IPS DF 19.7 (cell line): ENCODE measurements at places on chromosomes 1 and 21.

- no peak for DNase-seq
These were observed 104.3 kb downstream of the GPATCH2 start for GRCh38 chr1:217526636-217527035.

- DNase-seq, result no peak
These were observed 66.8 kb upstream of the SLC44A3 start for GRCh38 chr1:94753171-94753972.

GRCh38 chr1:228139931-228140723 lies at the start of gene GUK1:
Gene GUK1, plus strand, starts transcription at chr1:228140279. Its CDS starts 24 bp downstream, at chr1:228140303.
- peak; percentile 92 for DNase-seq

GRCh38 chr1:218397752-218398339 lies 52.7 kb downstream of the TGFB2 start:
- no peak for DNase-seq

DNA sequence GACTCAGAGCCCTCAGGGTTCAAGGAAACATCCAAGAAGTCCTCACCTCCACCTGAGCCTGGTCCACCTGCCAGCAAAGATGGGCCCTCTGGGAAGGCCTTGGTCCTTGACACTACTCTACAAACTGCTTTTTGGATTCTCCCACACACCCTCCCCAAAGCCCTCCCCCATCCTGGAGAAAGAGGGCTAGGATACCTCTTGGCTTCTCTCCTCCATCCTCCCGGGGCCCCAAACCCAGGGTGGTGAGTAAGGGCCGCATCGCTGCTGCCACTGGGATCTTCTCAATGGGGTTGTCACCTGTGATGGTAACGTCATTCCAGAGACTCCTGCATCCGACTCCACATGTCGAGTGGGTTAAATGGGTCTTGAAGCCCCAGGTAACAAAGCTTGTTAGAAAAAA lies 26.6 kb downstream of the MATN1 start:
- no peak for DNase-seq

- DNase-seq, result no peak
These were observed at the start of gene TAS1R1 for GRCh38 chr1:6554907-6555778. Gene TAS1R1, plus strand, starts transcription at chr1:6555307. Its CDS starts 67 bp downstream, at chr1:6555374.

DNA sequence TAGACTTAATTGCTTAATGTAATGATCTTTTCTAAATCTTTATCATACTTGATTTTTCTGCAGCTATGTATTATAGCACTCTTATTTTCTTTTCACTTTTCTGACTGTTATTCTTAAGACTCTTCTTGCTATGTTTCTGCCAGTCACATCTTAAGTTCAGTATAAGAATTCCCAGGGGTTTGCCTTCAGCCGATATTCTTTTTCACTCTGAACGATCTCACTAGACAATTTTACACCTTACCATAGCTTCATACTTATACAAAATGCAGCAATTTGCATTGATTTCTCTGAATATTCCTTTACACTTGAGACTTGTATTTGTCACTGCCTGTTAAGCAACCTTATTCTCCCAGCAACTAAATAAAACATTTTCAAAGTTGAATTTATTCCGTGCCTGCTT lies 242.5 kb upstream of the OLFM3 start:
- DNase-seq, result no peak

- no peak for DNase-seq
These were observed 215.4 kb downstream of the OMA1 start for GRCh38 chr1:58331156-58331555.

- no peak for DNase-seq
These were observed 249.2 kb upstream of the TPTE start for GRCh38 chr21:10272216-10272615.

- DNase-seq, result no peak
These were observed 52.2 kb downstream of the PUM1 start for GRCh38 chr1:31013187-31013864.

DNA sequence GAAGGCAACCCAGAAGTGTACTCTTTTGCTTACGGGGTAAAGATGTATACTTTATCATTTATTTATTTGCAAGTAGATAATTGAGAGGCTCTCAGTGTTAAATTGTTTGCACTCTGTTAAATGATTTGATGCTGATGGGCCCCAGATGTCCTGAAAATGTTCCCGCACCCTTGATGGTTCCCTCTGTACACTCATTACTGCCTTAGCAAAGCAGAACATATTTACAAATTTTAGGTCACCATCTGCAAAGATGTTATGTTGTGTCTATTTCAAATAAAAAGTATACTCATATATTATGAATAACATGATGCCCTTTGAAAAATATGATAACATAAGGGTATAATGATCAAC lies 240.5 kb upstream of the SNX7 start:
- no peak for DNase-seq

DNA sequence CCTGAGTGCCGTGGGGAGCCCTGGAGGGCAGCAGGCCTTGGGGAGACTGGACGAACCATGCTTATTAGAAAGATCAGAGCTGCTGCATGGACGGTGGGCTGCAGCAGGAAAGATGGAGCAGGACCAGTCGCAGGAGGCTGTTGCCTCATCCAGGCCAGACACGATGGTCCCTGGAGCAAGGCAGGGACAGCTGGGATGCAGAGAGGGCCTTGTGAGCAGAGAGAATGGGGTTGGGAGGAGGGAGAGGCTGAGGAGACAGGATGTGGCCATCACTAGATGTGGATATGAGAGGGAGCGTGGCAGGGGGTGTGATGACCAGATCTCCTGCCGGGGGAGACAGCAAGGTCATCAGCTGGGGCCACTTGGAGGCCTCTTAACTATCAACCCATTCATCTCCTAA lies 727.6 kb downstream of the PTPRU start:
- no peak for DNase-seq

- no peak for DNase-seq
These were observed 57.2 kb upstream of the CNIH3 start for GRCh38 chr1:224558904-224559303.
